ENCODE measurements at places on chromosomes 12 and 14. TPM values are rescaled to one million over a fixed set of nuclear protein-coding genes. Genes with fewer than 3 reads are reported as not detected.

- peaks cover 1% of the 10 kb centered on the region for H3K27me3 ChIP-seq
- H3K27ac ChIP-seq = no peak overlapping the region
- H3K4me1 ChIP-seq = no peaks in the 10 kb centered on the region
- H3K36me3 ChIP-seq = no peaks in the 10 kb centered on the region
Measured at GRCh38 chr12:99009654-99010296, 364.7 kb downstream of the APAF1 start.

DNA sequence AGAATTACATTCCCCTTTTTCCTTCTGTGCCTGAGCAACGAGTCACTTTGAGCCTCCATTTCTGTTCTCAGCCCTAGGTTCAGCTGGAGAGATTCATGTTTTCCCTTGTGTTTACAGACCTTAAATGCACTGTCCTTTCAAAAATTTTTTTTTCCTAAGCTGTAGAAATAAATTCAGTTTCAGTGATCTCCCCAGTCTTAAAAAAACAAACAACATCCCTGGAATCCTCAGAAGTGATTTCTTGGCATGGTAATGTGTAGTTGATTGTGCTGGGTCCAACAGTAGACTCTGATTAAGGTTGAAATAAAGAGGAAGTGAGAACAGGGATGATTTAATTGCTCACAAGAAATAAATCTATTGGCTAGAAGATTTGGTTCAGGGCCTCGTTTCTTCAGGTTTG, 89.3 kb downstream of the NTN4 start:
- no peak overlapping the region for H3K4me3 ChIP-seq
- H3K36me3 ChIP-seq = no peaks in the 10 kb centered on the region
- no peak overlapping the region for H3K27ac ChIP-seq
- H3K4me1 ChIP-seq = no peaks in the 10 kb centered on the region
- no peak for DNase-seq

GRCh38 chr12:75854681-75855309, 176.8 kb downstream of the PHLDA1 start:
- no peak overlapping the region for H3K27ac ChIP-seq
- H3K4me3 ChIP-seq = no peak overlapping the region
- no peak for DNase-seq
- H3K36me3 ChIP-seq = no peaks in the 10 kb centered on the region
- H3K4me1 ChIP-seq = peaks cover 10% of the 10 kb centered on the region

DNA sequence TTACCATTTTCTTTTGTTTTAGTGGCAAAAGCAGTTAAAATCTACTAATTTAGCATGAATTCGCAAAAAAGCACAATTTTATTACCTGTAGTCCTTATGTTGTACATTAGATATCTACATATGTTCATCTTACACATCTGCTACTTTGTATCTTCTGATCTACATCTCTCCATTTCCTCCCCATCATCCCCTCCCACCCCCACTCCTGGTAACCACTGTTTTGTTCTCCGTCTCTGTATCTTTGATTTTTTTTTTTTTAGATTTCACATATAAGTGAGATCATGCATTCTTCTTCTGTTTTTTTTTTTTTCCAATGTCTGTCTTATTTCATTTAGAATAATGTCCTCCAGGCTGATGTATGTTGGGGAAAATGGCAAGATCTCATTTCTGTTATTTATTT, 922.7 kb downstream of the VRK1 start:
- no peak for DNase-seq
- H3K27me3 ChIP-seq = no peaks in the 10 kb centered on the region
- H3K27ac ChIP-seq = no peak overlapping the region
- peaks cover 6% of the 10 kb centered on the region for H3K4me1 ChIP-seq
- no peak overlapping the region for H3K4me3 ChIP-seq
- no peaks in the 10 kb centered on the region for H3K36me3 ChIP-seq

DNA sequence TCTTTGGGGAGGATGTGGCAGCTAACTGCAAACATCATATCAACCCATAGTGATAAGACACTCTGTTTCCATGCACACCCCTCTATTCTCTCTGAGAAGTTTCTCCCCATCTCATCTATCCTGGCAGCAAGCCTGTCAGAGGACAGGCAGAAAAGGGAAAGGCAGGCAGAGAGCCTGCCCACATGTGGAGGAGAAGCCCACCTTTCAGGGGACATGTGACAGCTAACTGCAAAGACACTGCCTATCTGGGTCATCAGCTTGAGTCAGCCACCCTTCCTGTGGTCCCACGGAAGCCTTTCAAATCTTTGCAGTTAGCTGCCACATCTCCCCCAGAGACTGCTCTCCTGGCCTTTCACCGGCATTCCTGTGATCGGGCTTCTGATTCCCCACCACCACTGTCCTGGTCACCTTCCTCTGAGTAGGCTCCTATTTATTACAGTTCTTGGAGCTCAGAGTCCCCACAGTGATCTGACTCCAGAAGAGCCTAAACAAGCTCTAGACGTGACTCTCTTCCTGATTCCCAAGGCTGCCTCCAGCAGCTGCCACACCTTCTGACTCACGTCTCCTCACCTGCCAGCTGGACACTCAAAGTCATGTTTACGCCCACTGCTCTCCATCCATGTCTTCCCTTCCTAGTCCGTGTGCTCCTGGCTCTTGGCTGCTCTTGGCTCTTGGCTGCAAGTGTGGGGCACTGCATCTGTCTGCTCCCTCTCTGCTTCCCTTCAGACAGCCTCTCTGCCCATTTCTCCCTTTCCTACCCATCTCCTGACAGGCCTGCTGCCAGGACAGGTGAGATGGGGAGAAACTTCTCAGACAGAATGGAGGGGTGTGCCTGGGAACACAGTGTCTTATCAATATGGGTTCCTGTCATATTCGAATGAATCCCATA, 7.5 kb upstream of the KRT1 start:
- H3K4me1 ChIP-seq = peaks cover 7% of the 10 kb centered on the region
- H3K36me3 ChIP-seq = no peaks in the 10 kb centered on the region
- peaks cover 27% of the 10 kb centered on the region for H3K27me3 ChIP-seq
- no peak overlapping the region for H3K27ac ChIP-seq
- no peak overlapping the region for H3K4me3 ChIP-seq

DNA sequence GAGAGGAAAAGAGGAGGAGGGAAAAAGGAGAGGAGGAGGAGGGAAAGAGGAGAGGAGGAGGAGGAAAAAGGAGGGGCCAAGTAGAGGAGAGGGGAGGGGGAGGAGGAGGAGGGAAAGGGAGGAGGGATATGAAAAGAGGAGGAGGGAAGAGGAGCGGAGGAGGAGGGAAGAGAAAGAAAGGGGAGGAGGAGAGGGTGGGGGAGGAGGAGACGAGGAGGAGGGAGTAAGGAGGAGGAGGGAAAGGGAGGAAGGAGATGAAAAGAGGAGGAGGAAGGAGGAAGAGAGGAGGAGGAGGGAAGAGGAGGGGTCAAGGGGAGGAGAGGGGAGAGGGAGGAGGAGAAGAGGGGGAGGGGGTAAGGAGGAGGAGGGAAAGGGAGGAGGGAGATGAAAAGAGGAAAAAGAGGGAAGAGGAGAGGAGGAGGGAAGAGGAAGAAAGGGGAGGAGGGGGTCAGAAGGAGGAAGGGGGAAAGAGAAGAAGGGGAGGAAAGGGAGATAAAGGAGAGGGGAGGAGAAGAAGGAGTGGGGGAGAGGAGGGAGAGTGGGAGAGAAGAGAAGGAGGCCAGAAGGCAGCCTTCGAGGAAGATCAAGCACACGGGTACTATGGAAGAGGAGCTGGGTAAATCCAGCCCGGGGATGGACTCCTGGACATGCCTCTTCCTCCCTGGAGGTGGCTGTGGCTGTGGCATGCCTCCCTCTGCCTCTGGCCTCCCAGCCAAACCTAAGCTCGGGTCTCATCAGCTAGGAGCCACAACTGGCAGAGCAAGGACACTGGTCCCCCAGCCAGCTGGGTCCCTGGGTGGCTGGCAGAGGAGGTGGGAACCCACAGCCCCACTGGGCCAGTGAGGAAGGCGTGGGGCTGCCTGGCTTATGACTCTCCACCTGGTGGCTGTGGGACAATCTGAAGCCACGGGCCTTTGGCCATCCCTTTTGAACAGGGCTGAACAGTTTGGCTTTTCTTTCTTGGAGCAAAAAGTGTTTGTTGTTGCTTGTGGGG, 3.0 kb upstream of the CMKLR1 start:
- peaks cover 5% of the 10 kb centered on the region for H3K27me3 ChIP-seq
- peaks cover 8% of the 10 kb centered on the region for H3K4me1 ChIP-seq
- no peak for DNase-seq
- no peak overlapping the region for H3K27ac ChIP-seq
- H3K4me3 ChIP-seq = no peak overlapping the region

GRCh38 chr12:99138393-99138792, 493.3 kb downstream of the APAF1 start:
- peaks cover 1% of the 10 kb centered on the region for H3K27me3 ChIP-seq
- H3K36me3 ChIP-seq = no peaks in the 10 kb centered on the region
- DNase-seq = no peak
- H3K4me1 ChIP-seq = no peaks in the 10 kb centered on the region
- no peak overlapping the region for H3K4me3 ChIP-seq

DNA sequence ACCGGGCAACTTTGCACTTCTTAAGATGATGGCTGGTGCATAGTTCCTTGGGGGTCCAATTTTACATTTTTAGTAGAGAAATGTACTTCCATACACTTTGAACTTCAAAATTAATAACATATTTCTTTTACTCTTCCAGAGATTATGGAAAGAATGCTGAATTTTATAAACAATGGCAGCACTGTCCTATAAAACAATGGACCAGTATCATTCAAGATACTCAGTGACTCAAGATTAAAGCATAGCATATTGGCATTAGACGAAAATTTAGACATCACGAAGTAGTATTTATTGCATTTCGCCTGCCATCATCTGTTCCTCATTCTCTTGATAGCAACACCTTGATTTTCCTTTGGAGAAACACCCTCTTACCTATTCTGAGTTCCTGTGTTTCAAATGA, 118.3 kb upstream of the ATF7IP start:
- peaks cover 6% of the 10 kb centered on the region for H3K27me3 ChIP-seq
- no peak overlapping the region for H3K27ac ChIP-seq
- H3K4me3 ChIP-seq = no peak overlapping the region
- peaks cover 14% of the 10 kb centered on the region for H3K36me3 ChIP-seq
- peaks cover 26% of the 10 kb centered on the region for H3K4me1 ChIP-seq

GRCh38 chr12:27805238-27805637, 25.2 kb upstream of the MANSC4 start:
- peaks cover 1% of the 10 kb centered on the region for H3K27me3 ChIP-seq
- H3K4me1 ChIP-seq = peaks cover 19% of the 10 kb centered on the region
- H3K36me3 ChIP-seq = no peaks in the 10 kb centered on the region
- no peak overlapping the region for H3K4me3 ChIP-seq
- DNase-seq = no peak

DNA sequence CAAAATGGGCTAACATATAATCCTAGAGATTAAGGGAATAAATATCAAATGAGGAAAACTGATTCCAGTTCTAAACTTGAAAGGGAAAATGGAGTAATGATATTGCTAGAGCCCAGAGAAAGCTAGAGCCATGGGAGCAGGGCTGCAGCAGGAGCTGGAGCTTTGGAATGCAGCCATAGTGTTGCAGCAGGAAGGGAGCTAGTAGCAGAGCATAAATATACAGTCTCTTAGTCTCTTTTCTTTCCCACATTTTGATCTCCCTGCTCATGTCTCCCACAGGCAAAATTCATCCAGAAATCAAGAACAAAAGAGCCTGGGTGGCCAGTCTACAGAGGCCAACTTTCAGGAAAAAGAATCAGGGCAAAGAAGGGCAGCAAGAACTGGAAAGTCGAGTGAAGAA, 253.7 kb downstream of the ATXN7L3B start:
- no peaks in the 10 kb centered on the region for H3K27me3 ChIP-seq
- H3K4me1 ChIP-seq = peaks cover 7% of the 10 kb centered on the region
- DNase-seq = no peak
- no peak overlapping the region for H3K4me3 ChIP-seq

Gene HOTAIR
- total RNA-seq = 1.4 TPM

Gene GPR68
- 5.4 TPM for total RNA-seq

Gene CLEC9A
- total RNA-seq = not detected

All from endothelial cell (in vitro differentiated cells).